ENCODE measurements at places on chromosomes 16 and 17. TPM values are rescaled to one million over a fixed set of nuclear protein-coding genes. Genes with fewer than 3 reads are reported as not detected.

- peak; percentile 7 for DNase-seq
Measured at GRCh38 chr16:3431779-3432219, 11.5 kb downstream of the ZNF597 start.

GRCh38 chr17:49213847-49214246, 3.3 kb downstream of the ABI3 start:
- no peak for DNase-seq

DNA sequence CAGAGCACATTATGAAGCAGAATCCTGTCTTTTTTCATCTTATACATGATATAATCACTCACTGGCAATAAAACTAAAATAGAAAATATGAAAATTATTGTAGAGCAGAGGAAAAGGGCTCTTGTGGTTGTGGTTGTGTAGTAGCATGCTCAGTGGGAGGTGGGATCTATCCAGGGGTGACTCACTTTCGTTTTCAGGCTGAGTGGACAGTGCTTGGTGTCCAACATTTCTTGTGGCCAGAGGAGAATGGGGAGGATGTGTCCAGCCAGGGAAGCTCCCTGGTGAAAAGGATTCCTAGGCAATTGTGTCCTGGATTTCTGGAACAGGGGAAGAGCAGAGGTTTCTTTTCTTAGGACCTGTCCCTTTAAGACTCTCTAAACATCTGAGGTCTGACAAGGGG, 31.9 kb upstream of the CPHXL start:
- DNase-seq = peak; percentile 47

DNA sequence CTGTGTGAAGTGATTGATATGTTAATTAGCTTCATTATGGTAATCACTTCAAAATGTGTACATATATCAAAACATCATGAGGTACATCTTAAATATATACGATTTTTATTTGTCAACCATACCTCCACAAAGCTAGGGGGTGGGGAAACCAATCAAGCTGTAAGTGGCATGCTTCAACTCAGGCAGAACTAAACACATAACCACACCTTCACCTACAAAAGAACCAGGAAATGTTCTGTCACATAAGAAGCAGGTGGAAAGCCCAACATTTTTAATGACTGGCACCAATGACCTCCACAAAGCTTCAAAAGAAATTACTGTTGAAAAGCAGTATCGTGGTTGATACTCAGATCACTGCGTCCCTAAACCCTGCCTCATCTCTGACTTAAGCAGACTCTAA, 867.7 kb upstream of the EEF2KMT start:
- DNase-seq = no peak

DNA sequence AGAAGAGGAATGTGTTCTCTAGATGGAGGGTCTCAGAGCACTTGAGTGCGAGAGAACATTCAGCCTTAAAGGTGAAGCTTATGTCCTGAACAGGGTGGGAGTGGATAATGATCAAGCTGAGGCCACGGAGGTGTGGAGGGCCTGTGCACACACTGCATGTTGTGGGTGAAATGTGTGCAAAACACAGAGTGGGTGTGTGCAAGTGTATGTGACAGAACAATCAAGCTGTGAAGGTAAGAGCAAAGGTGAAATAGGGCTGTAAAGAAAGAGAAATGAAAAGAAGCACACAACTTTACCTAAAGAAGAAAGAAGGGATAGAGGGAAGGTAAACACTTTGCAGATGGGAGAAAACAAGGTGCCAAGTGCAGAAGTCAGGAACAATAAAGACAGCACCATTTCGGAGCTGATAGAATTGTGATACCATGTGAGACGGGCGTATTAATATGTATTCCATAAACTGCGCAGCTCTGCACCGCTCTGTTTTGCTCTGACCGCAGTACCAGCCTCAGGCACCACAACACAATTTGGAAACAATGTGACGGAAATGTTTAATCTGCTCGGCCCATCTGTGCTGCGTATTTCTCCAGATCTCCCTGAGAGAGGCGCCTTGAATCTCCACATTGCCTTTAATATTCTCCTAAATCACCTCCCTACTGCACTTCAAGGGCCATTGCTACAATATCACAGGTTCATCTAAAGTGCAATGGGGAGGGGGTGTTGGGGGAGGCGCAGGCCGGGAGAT, 40.6 kb downstream of the SNX11 start:
- DNase-seq = no peak

GRCh38 chr17:35129154-35129972, 7.9 kb downstream of the FNDC8 start:
- DNase-seq = no peak

DNA sequence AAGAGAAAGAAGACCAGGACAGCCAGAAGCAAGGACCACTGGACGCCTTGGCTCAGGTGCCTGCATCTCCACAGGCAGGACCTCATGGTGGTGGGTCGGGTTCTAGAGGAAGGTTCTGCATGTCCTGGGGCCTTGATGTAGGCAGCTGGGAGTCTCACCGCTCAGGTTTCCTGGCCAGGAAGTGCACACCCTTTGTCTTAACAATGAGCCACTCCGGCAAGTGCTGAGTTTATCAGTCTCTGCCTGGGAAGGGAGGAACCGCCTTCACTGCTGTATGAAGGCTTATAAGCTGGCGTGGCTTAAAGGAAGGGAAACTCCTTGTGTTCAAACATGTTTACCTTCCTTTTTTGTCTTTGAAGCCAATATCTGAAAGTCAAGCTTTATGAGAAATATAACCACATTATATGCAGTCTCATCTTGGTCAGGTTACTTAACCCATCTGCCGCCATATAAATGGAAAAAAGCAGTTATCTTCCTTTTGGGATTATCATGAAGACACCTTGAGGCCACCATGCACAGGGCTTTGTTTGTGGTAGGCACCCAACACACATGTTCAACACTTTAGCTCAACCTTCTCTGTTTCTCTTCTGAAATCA, at the start of gene ST6GALNAC1:
TSS of gene ST6GALNAC1 (minus strand) at position 205 of the 596 bp plus-strand sequence. CDS start at position 86, 119 bp downstream.
- DNase-seq = no peak

- DNase-seq = peak; percentile 79
Measured at GRCh38 chr17:30188211-30188939, 47.1 kb downstream of the SLC6A4 start.

- no peak for DNase-seq
Measured at GRCh38 chr17:69547947-69548346, 133.4 kb downstream of the MAP2K6 start.

DNA sequence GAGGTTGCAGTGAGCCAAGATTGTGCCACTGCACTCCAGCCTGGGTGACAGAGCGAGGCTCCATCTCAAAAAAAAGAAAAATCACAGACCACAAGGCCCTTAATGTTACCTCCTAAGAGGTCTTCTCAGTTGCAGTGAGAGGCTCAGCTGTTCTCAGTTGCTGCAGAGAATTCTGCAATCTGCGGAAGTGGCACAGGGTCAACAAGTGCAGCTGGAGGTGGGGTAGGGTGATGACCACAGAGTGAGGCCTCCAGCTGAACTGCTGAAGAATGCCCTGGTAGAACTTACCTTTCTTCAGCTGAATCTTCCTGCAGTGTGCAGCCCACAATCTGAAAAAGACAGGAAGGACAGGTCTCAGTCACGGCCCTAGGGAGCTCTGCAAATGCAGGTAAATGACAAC, 26.3 kb downstream of the CNTNAP1 start:
- no peak for DNase-seq

- no peak for DNase-seq
Measured at GRCh38 chr16:82755570-82756282, 129.0 kb downstream of the CDH13 start.

- DNase-seq = no peak
Measured at GRCh38 chr17:82087961-82088837, 9.8 kb downstream of the FASN start.

GRCh38 chr16:19284207-19284606, 1.3 kb upstream of the CLEC19A start:
- DNase-seq = peak; percentile 58

DNA sequence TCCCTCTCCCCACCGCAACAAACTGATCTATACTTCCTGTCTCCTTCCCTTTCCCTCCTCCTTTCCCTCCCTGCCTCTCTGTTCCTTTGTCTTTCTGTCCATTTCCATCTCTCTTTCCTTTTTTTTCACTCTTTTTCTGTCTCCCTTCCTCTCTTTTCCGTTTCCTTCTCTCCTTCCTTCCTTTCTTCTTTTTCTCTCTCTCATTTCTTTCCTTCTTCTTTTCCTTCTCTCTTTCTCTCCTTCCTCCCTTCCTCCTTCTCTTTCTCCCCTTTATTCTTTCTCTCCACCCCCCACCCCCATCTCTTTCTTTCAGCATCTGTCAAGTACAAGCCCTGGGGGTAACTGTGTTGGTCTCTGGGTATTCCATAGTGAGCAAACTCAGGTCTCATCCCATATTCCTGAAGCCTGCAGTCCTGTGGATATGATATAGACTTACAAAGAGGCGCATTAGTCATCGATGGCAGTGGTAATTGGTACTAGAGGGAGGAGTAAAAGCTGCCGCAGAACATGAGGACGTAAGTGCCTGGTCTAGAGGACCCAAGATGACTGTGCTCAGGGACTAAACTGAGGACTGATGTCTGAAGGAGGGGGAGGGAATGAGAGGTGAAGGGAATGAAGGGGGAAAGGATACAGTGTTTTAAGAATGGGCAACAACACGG, 50.4 kb downstream of the VAT1L start:
- no peak for DNase-seq

DNA sequence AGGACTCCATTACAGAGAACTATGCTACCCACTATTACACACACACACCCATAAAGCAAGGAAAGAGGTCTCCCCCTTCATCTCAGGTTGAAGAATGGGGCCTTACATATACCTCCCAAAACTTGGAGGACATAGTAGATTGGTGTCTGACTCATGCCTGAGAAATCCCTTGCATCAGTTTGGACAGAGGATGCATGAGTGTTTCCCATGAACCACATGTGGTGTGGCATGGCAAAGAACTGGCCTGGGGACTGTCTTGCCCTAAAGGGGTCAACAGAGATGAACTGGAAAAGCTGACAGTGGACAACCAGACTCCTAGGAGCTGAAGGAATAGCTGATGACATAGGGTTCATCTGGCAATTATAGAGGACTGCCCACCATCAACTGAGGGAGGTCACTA, 54.0 kb downstream of the DYNLRB2 start:
- no peak for DNase-seq

DNA sequence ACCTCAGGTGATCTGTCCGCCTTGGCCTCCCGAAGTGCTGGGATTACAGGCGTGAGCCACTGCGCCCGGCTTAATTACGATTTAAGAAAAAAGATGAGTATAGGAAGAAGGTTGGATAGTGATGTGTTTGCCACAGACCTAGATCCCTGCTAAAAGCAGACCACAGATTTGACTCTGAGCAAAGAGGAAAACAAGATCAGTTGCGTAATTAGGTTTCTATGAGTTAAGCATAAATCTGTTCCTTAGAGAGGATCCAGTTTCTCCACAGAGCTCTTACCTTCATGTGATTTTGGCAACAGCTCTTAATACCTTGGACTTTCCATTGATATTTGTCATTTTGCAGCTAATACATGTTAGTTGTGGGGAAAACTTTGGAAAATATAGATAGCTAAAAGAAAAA, 31.1 kb downstream of the CDH1 start:
- no peak for DNase-seq

DNA sequence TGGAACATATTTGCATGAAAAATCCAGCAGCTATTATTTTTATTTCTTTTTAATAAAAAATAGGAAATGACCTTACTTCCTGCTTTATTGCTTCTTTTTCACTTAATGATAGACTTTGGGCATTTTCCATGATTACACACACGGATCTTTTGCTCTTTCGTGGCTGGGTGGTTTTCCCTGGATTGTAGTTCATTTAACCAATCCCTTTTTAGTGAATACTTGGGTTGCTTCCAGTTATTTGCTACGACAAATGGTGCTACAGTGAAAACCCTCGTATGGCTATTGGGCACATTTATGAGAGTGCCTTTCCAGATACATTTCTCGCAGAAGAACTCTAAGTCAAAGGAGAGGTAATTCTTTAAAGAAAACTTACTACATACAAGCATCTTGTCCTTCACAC, 38.6 kb downstream of the FOXL1 start:
- DNase-seq = no peak

DNA sequence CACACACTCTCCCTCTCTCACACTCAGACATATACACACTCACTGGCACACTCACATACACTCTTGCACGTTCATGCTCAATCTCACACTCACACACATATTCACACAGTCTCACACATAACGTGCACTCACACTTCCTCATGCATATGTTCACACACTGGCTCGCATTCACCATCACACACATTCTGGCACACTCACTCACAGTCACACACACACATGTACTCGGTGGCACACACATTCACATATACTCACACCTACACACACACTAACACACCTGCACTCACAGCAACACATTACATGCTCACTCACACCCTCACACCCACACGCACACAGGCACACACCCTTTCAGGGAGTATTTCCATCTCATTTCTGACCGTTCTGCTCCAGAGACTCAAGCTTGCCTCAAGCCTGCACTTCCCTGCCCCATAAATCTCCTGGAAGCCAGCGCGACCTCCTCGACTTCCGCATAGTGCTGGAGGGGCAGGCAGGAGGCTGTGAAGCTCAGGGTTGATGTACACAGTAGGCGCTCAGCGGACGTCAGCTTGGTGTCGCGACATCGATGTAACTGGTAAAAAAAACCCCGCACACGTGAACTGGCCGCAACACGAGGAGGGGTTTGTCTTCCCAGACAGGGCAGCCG, 66.7 kb upstream of the FOXF1 start:
- DNase-seq = no peak

Gene GFAP
- total RNA-seq = 8.2 TPM

Gene EME1
- total RNA-seq = 0.55 TPM

Gene OR4D1
- not detected for total RNA-seq

Gene SLC5A10
- total RNA-seq = 0.87 TPM

Gene ACE
- 0.52 TPM for total RNA-seq

Gene KATNB1
- 31.8 TPM for total RNA-seq

Gene ACSM2A
- total RNA-seq = 21.7 TPM

Gene FZD2
- total RNA-seq = 19.9 TPM

Gene ST6GALNAC1
- total RNA-seq = 0.52 TPM

Gene SLC35G6
- not detected for total RNA-seq

Gene HOXB2
- total RNA-seq = 17.4 TPM

Gene ELMO3
- total RNA-seq = 20.1 TPM

Measured in renal cortical epithelial cell (primary cell).